Kidney (tissue), 22 donors: ENCODE measurements at places on chromosomes 1 and 21. TPM values are rescaled to one million over a fixed set of nuclear protein-coding genes. Genes with fewer than 3 reads are reported as not detected.
A peak's percentile ranks its signal among the peaks of the same experiment; 100 is the strongest.

The FBLIM1 gene
- total RNA-seq: 89.3 TPM

The SRP9 gene
- 199 TPM for total RNA-seq

GRCh38 chr1:50986653-50987052, 16.6 kb downstream of the CDKN2C start:
- DNase-seq: no peak

DNA sequence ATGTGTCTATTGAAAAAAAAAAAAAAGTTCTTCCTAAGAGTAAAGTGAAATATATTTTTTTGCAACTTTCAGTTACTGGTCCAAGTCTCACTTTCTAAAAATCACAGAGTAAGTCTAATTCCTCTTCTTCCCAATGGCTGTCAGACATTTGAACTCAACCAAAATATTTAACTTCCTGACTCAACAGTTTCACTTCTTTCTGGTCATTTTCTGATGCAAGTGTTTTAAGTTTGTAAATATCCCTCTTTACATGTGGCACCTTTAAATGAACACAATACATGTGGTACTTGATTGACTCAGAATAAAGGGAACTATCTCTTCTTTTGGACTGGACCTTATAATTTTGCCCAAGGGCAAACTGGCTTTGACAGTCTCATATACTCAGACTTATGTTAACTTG, 76.7 kb downstream of the ASH1L start:
- no peak for DNase-seq

- no peak for DNase-seq
Measured at GRCh38 chr1:3072391-3073185, 3.6 kb downstream of the PRDM16 start.

The LEPROT gene
- 160 TPM for total RNA-seq

- no peak for DNase-seq
Measured at GRCh38 chr1:45198185-45198584, 8.2 kb downstream of the ZSWIM5 start.

GRCh38 chr1:72942008-72942407, 659.7 kb upstream of the NEGR1 start:
- DNase-seq: no peak

GRCh38 chr1:221878134-221878533, 136.2 kb upstream of the DUSP10 start:
- no peak for DNase-seq

- peak; percentile 32 for DNase-seq
Measured at GRCh38 chr1:6690186-6690585, 11.4 kb downstream of the DNAJC11 start.

GRCh38 chr1:184289825-184290550, 96.8 kb upstream of the C1orf21 start:
- no peak for DNase-seq
